ENCODE measurements at places on chromosomes 16 and 17.
A peak's percentile ranks its signal among the peaks of the same experiment; 100 is the strongest.

- no peak for DNase-seq
Measured at GRCh38 chr17:33369149-33369548, 76.1 kb upstream of the ASIC2 start.

- DNase-seq: no peak
Measured at GRCh38 chr16:6200861-6201260, 1103.3 kb upstream of the EEF2KMT start.

DNA sequence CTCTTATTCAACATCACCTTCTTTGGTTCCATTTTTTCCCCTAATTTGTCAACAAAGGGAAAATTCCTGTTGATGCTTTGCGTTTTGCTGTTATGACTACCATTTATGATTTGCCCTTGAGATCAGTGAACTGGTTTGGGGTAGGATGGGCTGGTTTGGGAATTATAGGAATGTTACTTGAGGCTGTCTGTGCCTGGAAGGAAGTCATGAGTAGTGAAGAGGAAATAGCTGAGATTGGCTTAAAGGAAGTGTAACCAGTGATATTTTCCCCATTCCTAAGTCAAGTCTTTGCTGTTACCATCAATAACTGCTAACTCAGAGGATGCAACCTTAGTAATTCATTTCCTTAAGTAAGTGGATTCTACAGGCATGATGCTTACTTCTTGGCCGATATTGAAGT is 179.2 kb downstream of the MAP2K6 start:
- DNase-seq: no peak

- DNase-seq: no peak
Measured at GRCh38 chr16:29680180-29680598, 1.2 kb downstream of the QPRT start.

- no peak for DNase-seq
Measured at GRCh38 chr16:23389201-23389600, 63.8 kb downstream of the COG7 start.

DNA sequence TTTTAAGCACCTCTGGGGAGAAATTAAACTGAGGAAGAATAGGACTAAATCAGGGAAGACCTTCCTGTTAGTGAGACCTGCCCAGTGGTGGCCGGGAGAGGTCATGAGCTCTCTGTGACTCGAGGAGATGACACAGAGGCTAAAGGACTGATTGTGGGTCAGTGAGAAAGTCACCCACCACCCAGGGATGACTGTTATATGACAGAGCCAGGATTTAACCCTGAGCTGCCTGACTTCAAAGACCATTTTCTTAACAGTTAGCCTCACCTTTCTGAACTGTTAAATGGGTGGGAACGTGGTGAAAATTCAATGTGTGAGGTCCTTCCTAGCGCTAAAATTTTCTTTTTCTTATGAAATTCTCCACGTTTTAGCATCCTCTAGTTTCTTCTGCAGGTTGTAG is 72.5 kb downstream of the WSB1 start:
- no peak for DNase-seq

- DNase-seq: no peak
Measured at GRCh38 chr16:80932708-80933095, 74.0 kb downstream of the CMC2 start.

- peak; percentile 64 for DNase-seq
Measured at GRCh38 chr17:44198721-44199552, 747 bp downstream of the ATXN7L3 start.

- no peak for DNase-seq
Measured at GRCh38 chr16:25868106-25868505, 176.3 kb downstream of the HS3ST4 start.

DNA sequence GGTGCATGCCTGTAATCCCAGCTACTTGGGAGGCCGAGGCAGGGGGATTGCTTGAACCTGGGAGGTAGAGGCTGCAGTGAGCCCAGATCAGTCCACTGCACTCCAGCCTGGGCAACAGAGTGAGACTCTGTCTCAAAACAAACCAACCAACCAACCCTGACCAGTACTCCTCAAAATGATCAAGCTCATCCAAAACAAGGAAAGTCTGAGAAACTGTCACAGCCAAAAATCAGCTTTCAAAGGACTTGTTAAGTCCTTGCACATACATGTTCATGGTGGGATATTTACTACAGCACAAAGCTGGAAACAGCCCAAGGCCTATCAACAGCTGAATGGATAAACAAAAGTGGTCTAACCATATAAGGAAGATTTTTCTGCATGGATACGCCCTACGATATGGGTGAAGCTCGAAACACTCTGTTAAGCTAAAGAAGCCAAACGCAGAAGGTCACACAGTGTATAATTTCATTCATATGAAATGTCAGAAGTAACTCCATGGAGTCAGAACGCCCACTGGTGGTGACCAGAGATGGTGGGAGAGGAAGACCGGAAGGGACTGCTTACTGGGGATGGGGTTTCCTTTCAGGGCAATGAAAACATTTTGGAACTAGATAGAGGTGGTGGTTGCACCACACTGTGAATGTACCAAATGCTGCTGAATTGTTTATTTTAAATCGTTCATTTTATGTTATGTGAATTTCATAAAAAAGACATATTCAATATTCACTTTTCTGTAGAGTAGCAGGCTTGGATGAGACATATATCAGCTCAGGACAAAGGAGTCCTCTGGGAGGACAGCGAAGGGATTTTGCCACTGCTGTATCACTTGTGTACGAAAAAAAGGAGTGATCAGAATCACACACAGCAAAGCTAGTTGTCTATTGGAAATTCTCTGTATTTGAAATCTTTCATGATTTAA is 17.7 kb downstream of the CCL17 start:
- no peak for DNase-seq

- DNase-seq: peak; percentile 69
Measured at GRCh38 chr17:64306850-64307463, 43.9 kb upstream of the TEX2 start.

GRCh38 chr16:52086901-52087300 is 460.0 kb downstream of the TOX3 start:
- no peak for DNase-seq

Data from CD4-positive, alpha-beta T cell treated with Interleukin-17A for 1 hour (primary cell).